Head of caudate nucleus (tissue), 42 donors: ENCODE measurements at places on chromosomes 6 and 20.

DNA sequence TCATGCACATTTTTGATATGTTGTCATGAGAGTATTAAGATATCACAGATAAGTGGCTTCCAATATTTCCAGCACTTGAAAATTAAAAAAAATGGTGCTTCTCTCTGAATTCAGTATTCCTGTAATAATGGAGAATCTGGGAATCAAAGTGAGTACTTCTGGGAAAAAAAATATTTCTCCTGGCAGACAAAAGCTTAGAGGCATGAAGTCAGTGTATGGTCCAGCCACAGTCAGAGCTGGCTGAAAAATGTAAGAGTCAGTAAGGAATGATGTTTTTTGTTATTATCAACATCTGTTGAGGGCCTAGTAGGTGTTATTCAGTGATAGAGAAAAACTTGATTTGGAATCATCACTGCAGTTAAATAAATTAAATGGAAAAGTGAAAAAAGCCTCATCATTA, 3.2 kb upstream of the RFPL4B start:
- no peak for DNase-seq

- DNase-seq: no peak
These were observed 82.6 kb downstream of the EYA2 start for GRCh38 chr20:46977204-46977603.

GRCh38 chr6:24723270-24723669, 4.3 kb upstream of the C6orf62 start:
- no peak for DNase-seq

- DNase-seq: no peak
These were observed 20.5 kb downstream of the NCOA7 start for GRCh38 chr6:125811259-125811658.

DNA sequence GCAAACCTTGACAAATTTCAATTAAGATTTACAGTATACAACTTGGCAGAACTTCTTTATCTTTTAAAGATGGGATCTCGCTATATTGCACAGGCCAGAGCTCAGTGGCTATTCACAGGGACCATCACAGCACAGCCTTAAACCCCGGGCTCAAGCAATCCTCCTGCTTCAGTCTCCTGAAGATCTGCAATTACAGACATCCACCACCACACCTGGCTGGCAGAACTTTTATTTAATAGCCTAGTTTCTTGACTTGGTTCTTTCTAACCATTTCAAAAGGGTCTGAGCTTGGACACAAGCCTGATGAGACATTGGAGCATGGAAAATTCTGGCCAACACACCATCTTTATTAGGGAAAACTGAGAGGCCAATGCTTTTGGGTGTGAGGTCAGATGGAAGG, 151.6 kb upstream of the KCNG1 start:
- DNase-seq: no peak

DNA sequence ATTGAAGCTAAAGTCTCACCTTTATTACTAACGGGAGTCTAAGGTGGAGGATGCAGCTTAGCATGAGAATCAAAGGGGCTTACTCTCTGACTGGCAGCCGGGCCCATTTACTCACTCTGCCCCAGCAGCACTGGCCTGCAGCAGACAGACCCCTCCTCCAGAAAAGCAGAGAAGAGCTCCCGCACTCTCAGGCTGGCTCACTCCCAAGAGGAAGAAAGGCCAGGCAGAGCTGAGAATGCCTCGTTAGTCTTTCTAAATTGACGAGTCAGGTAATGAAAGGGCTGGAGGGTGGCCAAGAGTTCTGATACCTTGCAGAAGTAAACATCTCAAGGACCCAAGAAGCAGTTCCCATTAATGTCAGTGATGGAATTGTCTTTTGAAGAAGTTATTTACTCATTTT, 44.5 kb upstream of the IL20RA start:
- no peak for DNase-seq

GRCh38 chr6:48472091-48472490, 361.1 kb upstream of the PTCHD4 start:
- no peak for DNase-seq

- no peak for DNase-seq
These were observed 20.3 kb upstream of the ATXN1 start for GRCh38 chr6:16781348-16782169.

DNA sequence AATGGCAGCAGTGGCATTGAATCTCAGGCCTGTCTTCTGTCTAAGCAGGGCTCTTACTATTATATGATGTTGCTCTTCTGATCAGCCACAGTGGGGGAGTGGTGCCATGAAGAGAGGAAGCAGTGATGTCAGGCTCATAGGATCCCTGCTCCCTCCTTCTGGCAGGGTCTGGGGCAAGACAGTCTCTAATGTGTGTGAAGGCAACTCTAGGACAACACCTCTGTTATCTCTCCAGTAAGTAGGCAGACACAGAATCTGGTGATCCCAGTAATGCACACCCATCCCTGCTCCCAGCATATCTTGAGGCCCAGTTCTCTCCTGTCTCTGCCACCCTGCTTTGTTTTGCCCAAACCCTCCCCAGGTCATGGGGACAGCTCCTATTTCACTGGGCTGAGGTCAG, 8.8 kb downstream of the C20orf202 start:
- no peak for DNase-seq

GRCh38 chr6:110781522-110782214, 33.6 kb downstream of the CDK19 start:
- DNase-seq: no peak

GRCh38 chr20:7792150-7792869, 147.9 kb downstream of the HAO1 start:
- no peak for DNase-seq

GRCh38 chr20:35320396-35321126, 28.3 kb upstream of the FAM83C start:
- no peak for DNase-seq

- DNase-seq: no peak
These were observed 150.2 kb downstream of the KIF6 start for GRCh38 chr6:39574991-39575390.
